ENCODE measurements at places on chromosomes 3 and 15.

- no peak for DNase-seq
Observed at GRCh38 chr15:101135532-101136166, 116.2 kb downstream of the CHSY1 start.

GRCh38 chr3:191848818-191849217 lies 387.9 kb downstream of the PYDC2 start:
- DNase-seq: no peak

DNA sequence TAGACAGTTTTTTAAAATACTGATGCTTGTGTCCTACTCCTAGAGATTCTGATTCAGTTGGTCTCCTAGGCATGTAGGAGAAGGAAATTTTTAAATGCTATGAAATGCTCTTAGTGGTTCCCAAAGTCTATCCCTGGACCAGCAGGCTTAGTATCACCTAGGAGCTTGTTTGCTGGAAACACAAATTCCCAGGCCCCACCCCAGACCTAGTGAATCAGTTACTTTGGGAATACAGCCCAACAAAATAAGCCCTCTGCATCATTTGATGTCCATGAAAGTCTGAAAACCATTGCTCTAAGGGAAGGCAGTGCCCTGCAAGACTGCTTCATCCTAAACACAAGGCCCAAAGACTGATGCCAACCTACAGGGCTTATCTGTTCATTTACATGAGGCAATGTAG lies 36.3 kb downstream of the CCNL1 start:
- no peak for DNase-seq

- no peak for DNase-seq
Observed at GRCh38 chr3:3726549-3726948, 72.7 kb upstream of the LRRN1 start.

- DNase-seq: no peak
Observed at GRCh38 chr3:149435996-149436885, 38.3 kb upstream of the TM4SF4 start.

DNA sequence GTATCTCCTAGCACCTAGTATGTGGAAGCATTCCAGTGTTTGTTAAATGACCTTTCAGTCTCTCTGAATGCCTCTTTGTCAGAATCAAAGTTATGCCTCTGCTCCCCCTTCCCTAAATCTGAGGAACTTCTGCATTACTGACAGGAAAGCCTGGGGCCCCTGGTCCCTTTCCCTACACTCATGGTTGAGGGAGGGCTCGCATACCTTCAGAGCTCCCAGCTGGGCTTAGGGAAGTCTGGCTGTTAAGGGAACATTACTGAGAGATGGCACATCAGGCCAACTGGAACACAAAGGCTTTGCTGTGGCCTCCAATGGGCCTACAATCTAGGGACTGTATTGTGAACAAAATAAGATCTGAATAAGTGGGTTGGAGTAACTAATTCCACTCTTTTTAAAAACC lies 10.3 kb downstream of the PKM start:
- DNase-seq: no peak

- DNase-seq: no peak
Observed at GRCh38 chr15:38996111-38996631, 431.6 kb upstream of the RASGRP1 start.

DNA sequence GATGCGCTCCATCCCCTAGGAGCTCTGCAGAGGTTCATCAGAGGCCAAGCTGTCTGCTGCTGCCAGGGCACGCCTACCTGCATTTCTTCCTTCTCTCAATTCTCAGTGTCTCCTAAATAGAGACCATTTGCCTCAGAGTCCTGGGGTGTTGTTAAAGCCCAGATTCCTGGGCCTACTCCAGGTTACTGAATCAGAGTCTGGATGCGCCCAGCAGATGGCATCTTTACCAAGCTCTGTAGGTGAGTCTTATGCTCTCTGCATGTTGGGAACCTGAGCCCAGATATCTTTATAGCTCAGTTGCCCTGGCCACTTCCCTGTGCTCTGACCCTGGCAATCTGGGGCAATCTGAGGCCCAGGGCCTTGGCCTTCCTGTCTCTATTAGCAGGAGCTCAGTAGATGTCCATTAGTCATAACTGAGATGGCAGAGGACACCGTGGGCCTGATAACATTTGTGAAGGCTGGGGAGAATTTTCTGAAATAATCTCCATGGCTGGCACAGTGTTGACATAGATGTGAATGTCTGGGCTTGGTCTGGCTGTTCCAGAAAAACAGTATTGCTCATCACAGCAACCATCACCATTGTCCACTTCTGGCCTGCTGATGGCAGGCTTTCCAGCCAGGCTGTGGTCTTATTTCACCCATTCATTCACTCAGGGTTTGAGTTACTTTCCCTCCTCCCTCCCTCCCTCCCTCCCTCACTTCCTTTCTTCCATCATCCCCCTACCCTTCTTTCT lies 13.3 kb upstream of the RBP1 start:
- DNase-seq: no peak

DNA sequence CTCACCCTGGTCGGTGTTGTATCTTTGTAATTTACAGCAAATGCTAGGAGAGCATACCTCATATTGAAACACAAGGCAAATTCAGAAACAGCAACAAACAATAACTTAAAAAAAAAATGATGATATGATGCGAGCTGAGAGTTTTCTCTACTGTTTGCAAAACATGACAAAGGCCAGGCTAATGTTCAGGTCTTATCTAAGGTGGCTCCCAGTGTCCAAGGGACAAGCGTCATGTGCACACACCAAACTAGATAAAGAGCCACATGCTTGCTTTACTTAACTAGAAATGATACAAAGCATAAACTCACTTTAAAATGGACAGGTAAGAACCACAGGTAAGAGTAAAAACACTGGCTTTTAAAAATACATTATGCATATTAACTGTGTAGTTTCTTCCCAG lies 375.9 kb downstream of the FOXP1 start:
- DNase-seq: no peak
